ENCODE measurements at places on chromosomes 6 and 20.
A peak's percentile ranks its signal among the peaks of the same experiment; 100 is the strongest.

DNA sequence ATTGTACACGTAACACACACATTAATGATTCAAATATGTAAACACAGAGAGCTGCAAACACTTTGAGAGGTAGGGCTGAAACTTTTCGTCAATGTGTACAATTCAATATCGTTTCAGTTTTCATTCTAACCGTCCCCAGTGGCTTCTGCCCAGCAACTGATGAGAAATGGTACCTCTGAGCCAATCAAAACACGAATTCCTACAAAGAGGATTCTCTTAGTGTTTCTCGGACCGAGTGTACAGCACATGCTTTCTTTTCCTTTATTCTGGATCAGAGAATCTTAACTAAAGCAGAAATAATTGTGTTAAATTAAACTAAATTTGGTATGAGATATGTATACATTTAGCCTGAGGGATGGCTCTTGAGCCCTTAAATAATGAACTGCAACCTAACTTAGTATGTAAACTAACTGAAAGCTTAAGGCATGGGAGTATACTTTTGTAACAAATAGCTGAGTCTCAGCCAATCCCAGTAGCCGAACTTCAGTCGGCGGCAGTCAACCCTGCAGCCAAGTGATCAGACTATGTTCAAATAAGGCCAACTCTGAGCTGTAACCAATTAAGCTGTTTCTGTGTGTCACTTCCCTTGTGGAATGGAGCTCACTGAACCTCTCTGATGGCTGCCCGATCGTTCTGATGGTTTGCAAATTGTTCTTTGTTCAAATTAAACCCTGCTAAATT lies 16.1 kb downstream of the BTN2A1 start:
- DNase-seq = peak; percentile 93

- no peak for DNase-seq
These were observed 65.3 kb downstream of the CTNNBL1 start for GRCh38 chr20:37759052-37759553.

DNA sequence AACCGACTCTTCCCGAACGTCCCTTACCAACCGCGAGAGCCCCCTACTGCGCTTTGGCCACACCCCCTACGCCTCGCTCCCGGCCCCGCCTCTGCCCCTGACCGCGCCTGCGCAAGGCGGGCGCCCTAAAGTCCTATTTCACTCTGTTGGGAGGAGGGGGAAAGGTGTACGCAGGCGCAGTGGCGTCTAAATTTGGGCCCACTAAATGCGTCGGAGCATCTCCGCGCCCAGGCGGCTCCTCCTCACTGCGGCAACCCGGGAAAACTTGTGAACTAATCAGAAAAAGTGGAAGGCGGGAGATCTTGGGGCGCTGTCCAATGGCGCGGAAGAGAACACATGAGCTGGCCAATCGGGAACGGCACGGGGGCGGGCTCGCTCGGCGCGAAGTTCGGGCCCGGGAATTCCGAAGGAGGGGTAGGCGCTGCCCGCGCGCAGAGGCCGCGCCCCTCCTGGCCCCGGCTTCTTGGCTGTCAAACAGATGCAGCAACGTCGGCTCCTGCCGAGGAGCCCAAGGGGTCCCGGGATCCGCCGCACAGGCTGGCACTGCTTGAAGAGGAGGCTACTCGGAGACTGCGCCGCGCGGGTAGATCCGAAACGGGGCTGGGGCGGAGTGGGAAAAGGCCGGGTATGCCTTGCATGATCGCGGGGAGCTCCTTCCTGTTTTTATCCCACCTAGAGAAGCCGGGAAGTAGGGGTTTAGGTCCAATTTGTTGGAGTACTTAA lies at the start of gene TCF19:
TSS of gene TCF19 (plus strand) at position 450 of the 723 bp plus-strand sequence. CDS start 881 bp downstream, outside the sequence.
- DNase-seq = peak; percentile 99

DNA sequence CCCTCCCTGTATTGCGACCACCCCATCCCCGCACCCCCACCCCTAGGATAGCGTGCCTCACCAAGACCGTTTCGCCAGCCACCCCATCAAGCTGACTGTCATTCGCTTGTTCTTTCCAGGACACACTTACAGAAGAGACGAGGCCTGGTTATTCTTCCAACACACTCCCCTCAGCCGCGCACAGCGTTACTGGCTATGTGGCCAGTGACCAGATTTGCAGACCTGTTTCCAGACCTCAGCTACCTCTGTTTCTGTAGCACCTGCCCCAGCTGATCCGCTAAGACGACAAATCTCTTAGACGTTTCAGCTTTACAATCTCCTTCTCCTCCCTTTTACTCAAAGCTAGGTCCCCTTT lies 26.1 kb downstream of the HLA-F start:
- no peak for DNase-seq

- no peak for DNase-seq
These were observed 32.1 kb downstream of the DSTN start for GRCh38 chr20:17601957-17602356.

DNA sequence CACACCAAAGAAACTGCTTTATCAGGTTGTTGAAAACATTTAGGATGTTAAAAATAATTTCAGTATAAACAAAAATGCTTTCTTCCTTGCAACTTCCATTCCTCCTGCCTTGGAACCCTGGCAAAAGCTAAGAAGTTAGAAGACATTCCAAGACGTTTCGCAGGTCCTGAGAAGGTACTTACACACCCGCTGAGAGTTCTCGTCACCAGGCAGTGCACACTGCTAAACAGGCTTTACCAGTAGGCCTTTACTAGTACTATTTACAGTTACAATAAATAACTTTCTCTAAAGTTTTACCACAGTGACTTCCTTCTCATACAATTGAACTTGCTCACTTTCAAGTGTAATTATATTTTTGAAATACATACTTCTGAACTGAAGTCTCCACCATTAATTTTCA lies 81.4 kb upstream of the RPS6KA2 start:
- DNase-seq = no peak

All from common myeloid progenitor, CD34-positive (primary cell).